GM23338 (cell line): ENCODE measurements at places on chromosomes 7 and 10. TPM values are rescaled to one million over a fixed set of nuclear protein-coding genes. Genes with fewer than 3 reads are reported as not detected.

Gene AKR1C1
- polyA plus RNA-seq, result 2.5 and 2.6 TPM in 2 replicates

Gene CALHM3
- polyA plus RNA-seq, result 0.19 TPM in 1 of 2 replicates, not detected in the other

Gene AKAP9
- 51.9 and 67.4 TPM in 2 replicates for polyA plus RNA-seq

Gene DNAJC12
- 4.5 and 5.7 TPM in 2 replicates for polyA plus RNA-seq

Gene FAM237B
- polyA plus RNA-seq, result 0.13 TPM in 1 of 2 replicates, not detected in the other

Gene SLC26A3
- not detected in 2 replicates for polyA plus RNA-seq

Gene UPK3B
- polyA plus RNA-seq, result 3.3 and 3.8 TPM in 2 replicates

Gene SLC18A3
- polyA plus RNA-seq, result 0.09 and 0.16 TPM in 2 replicates

Gene PTF1A
- polyA plus RNA-seq, result not detected in 2 replicates

Gene NOLC1
- 118 and 126 TPM in 2 replicates for polyA plus RNA-seq

Gene XRCC2
- polyA plus RNA-seq, result 13.4 and 18.9 TPM in 2 replicates
